ENCODE measurements at places on chromosomes 5 and 9.

GRCh38 chr5:147831465-147831864 lies at the start of gene SPINK1:
SPINK1 (minus strand) TSS chr5:147831671; CDS start chr5:147831577, 94 bp downstream.
- no peak for DNase-seq

DNA sequence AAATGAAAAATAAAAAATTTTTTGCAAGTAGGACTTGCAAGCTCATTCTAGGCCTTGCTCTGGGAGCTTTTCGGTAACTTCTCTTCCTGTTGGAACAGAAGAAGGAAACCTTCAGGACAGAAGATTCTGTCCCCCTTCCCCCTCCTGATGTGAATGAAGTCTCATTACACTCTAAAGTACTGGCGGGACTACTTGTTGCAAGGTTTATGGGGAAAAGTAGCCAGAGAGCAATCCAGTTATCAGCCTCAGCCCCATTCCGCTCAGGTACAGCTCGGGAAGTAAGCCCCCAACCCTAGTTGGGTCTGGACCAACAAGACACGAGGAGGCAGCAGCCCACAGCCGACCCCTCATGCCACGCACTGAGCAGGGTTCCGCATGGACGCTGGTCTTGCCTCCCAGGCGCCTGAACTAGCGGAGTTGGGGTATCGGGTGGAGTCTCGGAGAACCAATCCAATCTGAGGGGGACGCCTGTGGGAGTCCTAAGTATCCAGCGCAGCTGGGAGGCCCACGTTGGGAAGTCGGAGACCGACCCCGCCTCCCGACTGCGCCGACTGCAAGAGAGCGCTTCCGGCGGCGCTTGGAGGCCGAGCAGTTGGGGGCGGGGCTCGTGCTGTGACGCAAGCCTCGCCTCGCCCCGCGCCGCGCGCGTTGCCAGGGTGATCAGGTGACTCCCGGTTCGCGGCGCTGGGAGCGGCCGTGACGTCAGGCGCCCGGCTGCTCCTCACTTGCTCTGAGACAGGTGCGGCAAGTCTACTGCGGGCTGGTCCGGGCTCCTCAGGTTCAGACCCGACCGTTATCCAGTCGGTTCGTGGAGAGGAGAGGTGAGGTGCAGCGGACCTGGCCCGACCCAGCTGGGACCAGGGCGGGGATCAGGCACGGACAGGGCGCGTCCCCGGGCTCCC lies at the start of gene CYSTM1:
CYSTM1 (plus strand) TSS at position 724 of the 902 bp plus-strand sequence. CDS start 19,278 bp downstream, outside the sequence.
- peak; percentile 98 for DNase-seq

DNA sequence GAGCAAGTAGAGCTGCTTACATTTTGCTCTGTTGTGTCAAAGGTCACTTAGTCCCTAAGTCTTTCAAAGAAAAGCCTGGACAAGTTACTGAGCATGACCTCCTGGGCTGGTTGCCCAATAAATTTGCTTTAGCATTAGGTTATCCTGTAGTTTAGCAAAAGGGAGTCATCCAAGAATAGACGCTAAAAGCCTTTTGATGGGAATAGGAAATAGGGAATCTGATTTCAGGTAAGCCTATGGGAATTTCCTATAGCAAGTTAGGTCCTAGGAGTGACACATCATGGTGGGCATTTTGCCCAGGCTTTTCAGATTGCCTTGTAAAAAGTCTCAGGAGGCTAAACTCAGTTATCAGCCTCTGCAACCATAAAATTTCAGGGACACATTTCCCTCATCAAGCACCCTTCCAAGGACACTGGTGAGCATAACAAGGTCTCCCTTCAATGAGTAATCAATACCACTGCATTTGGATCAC lies 67.6 kb upstream of the RANBP3L start:
- peak; percentile 18 for DNase-seq

DNA sequence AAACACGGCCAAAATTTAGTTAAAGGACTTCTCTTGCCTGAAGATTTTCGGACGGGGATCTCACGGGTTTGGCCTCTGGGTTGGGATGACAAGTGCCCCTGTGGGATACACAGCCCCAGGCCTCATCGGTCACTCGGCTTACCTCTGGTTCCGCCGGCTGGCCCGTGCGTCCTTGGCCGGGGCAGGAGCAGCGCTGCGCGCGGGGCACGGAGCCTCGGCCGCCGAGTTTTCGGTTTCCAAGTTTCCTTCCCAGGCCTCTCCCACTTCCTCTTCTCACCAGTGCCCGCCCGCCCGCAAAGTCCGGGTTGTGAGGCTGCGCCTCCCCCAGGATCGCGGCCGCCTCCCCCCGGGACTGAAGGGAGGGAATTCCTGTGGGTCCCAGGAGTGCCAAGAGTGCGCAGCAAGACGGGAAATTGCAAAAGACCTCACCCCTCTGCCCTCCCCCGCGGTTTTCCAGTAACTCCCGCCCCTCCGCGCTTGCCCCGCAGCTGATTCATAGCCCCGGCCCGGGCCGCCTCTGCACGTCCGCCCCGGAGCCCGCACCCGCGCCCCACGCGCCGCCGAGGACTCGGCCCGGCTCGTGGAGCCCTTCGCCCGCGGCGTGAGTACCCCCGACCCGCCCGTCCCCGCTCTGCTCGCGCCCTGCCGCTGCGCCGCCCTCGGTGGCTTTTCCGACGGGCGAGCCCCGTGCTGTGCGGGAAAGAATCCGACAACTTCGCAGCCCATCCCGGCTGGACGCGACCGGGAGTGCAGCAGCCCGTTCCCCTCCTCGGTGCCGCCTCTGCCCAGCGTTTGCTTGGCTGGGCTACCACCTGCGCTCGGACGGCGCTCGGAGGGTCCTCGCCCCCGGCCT lies at the start of gene OSMR:
OSMR (plus strand) TSS at position 487 of the 853 bp plus-strand sequence. CDS start 23,033 bp downstream, outside the sequence.
- DNase-seq = peak; percentile 85

DNA sequence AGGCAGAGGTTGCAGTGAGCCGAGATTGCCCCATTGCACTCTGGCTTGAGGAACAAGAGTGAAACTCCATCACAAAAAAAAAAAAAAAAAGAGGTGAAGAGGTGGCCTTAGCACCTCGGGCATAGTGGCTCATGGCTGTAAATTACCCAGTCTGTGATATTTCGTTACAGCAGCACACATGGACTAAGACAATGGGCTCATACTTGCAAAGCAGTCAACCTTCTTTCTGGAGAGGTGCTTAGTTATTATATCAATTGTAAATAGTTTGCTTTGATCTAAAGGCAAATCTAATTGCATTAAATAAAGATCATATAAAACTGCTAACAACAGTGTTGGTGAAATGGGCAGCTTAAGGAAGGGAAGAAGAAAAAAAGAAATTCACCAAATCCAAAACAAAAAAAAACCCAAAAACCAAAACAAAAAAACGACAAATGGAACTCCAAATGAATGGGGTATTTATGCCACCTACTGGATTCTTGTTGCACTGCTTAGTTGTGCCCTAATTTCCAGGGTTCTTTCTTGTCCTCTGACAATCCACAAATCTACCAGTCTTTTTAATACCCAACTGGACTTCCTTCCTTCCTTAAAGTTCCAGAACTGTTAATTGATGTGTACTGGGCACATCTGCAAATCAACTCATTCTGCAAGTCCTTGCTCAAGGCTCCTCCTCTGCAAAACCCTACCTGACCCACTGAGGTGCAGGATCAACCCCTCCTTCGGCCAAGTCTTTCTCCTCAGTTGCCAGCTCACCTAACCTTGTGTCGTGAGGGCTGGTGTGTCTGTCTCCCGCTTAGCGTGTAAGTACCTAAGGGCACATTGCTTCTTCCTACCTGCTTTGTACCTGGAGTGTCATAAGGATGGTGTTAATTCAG lies 35.0 kb upstream of the DMRT1 start:
- DNase-seq = no peak

DNA sequence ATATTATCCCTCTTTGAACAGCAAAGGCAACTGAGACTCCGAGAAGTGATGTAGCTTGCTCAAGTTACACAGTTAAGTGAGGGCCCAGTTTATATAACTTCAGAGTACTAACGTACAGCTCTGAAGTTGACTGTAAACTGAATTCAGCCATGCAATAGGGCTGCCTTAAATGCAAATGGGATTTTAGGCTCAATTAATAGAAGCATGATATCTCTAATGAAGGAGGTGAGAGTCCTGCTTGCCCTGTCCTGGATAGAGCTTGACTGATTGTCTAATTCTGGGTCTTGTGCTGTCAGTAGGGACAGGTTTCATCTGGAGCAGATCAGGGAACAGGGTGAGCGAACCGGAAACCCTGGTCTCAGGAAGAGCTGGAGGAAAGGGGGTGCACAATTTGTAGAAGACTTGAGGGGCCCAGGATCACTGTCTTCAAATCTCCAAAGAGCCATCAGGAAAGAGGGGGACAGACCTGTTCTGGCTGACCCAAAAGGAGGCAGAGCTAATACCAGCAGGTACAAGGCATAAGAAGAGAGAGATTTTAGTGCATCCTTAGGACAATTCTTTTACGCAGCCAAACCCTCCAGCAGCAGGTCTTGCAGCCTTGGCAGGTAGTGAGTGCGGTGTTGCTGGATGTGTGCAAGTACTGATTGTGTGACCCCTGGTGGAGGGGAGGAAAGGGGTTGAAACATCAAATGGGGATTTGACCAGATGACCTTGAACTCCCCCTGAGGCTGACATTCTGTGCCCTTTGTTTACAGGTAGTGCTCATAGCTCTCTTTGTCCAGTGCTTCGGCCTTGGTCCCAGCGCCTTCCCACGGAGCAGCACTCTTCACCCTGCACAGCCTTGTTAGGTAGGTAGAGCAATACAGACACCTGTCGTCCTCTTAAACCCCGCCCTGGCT lies 13.0 kb downstream of the GSN start:
- DNase-seq = no peak

- no peak for DNase-seq
These were observed 332.8 kb upstream of the KLF9 start for GRCh38 chr9:70747261-70747718.

- no peak for DNase-seq
These were observed 203.3 kb downstream of the SLIT3 start for GRCh38 chr5:169097374-169098326.

DNA sequence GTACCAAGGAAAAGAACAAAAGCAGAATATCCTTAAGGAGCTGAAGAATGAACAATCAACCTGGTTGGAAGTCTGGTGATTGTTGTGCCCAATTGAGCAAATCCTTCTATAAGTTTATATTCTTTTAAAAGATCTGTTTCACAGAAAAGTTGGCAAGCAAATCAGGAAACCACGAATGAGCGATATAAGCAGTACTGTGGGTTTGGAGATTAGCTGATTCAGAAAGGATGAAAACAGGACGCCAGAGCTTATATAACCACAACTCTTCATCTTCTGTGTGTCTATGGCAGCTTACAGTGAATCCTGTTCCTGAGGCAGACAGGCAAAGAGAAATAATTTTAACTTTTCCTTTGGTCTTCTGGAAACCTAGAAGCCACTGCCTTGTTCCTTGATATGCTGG lies 61.7 kb downstream of the SLC38A9 start:
- DNase-seq = no peak

DNA sequence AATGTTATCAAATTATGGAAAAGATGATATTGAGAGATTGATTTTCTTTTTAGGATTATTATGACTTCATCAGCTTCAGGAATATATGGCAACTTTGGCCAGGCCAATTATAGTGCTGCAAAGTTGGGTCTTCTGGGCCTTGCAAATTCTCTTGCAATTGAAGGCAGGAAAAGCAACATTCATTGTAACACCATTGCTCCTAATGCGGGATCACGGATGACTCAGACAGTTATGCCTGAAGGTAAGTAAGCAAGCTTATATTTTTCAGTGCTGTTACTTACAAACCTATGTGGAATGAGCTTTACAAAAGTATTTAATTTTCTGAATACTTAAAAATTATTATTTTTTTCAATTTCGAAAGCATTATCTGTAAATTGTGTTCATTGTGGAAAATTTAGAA lies 26.5 kb downstream of the HSD17B4 start:
- no peak for DNase-seq

GRCh38 chr5:35285011-35285410 lies 54.7 kb upstream of the PRLR start:
- no peak for DNase-seq

- DNase-seq = no peak
These were observed 51.5 kb downstream of the FGF1 start for GRCh38 chr5:142634216-142635011.

- no peak for DNase-seq
These were observed 105.1 kb downstream of the MED10 start for GRCh38 chr5:6273090-6273735.

Data from testis (tissue), 5 donors.